ENCODE measurements at places on chromosomes 3 and 15.

DNA sequence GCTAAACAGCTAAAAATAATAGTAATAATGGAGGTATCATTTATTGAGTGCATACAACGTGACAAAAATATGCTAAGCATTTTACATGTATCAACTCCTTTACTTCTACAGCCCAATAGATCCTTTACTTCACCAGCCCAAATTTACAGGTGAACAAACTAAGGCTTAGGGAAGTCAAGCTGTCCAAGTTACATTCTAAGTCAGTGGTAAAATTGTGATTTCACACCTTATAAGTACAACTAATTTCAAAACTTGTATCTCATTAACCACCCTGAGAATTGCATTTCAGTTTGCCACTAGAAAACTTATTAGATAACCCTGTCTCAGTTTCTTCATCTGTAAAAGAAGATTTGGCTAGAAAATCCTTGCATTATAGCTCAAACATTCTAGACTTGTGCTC is 10.7 kb downstream of the SLC33A1 start:
- DNase-seq: no peak

GRCh38 chr3:112653209-112653871 is 12.4 kb upstream of the CCDC80 start:
- no peak for DNase-seq

GRCh38 chr3:48504051-48504946 is at the start of gene SHISA5:
Gene SHISA5, minus strand, starts transcription at chr3:48504174. Its CDS starts 80 bp downstream, at chr3:48504094.
- DNase-seq: peak; percentile 82

DNA sequence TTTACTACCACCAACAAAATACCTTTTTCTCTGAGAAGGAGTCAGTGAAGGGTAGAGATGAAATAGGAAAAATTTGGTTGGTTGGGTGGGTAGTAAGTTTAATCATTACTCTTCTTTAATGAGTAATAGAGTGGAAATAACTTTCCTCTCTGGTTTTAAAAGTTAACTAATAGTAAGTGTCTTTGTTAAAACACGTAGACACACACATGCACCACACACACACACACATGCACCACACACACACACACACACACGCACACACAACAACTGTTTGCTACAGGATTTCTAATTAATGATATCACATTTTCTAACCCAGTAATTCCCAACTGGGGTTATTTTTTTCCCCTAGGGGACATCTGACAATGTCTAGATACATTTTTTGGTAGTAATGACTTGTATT is 84.1 kb downstream of the CHL1 start:
- DNase-seq: no peak

GRCh38 chr3:44058868-44059203 is 182.8 kb upstream of the TOPAZ1 start:
- no peak for DNase-seq

GRCh38 chr15:87965304-87965703 is 291.2 kb downstream of the NTRK3 start:
- DNase-seq: no peak

DNA sequence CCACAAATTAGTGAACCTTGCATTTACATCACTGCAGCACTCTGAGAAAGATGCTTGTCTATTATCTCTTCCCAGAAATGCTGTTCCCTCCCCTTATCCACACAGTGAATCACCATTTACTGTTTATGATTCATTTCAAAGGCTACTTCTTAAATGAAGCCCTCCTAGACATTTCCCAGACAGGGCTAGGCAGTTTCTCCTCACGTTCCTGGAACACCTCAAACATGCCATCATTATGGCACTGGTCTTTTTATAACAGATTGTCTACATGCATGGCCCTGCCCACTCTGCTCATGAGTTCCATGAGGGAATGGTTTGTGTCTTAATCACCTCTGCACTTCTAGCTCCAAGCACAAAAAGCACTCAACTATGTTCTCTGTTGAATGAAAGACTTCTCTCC is 32.2 kb upstream of the TM2D3 start:
- DNase-seq: no peak

GRCh38 chr3:194866236-194866635 is 180.6 kb downstream of the FAM43A start:
- DNase-seq: no peak

DNA sequence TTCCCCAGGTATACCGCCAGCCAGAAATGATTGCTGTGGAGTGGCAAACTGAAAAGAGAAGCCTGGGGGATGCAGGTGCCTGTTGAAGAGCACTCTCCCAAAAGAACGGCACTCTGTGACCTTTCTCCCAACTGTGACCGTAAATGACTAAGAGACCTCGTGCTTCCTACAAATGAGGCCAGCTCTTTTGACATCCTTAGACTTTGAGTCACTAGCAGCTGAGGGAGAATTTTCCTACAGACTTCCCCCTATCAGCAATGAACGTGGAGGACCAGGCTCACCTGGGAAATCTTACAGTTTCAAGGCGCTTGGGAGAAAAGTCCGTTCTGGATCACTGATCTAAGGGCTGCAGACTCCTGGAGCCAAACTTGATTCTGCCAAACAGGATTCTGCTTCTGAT is 8.6 kb downstream of the AQP9 start:
- no peak for DNase-seq

DNA sequence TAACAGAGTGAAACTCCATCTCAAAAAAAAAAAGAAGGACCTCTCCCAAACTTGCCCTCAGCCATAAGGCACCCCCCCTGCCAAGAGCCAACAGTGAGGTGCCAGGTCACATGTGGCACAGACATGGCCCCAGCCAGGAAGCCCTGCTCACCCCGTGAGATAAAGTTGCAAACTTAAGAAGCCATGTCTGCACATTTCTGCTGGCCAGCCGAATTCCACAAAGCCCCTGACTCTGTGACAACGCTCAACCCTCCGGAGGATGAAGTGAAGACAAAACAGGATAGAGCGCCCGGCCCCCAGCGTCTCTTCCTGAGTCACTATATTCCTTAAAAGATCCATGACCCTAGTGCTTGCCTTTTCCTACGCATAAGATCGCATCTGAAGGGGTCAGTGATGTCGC is 188.1 kb downstream of the XXYLT1 start:
- DNase-seq: no peak

DNA sequence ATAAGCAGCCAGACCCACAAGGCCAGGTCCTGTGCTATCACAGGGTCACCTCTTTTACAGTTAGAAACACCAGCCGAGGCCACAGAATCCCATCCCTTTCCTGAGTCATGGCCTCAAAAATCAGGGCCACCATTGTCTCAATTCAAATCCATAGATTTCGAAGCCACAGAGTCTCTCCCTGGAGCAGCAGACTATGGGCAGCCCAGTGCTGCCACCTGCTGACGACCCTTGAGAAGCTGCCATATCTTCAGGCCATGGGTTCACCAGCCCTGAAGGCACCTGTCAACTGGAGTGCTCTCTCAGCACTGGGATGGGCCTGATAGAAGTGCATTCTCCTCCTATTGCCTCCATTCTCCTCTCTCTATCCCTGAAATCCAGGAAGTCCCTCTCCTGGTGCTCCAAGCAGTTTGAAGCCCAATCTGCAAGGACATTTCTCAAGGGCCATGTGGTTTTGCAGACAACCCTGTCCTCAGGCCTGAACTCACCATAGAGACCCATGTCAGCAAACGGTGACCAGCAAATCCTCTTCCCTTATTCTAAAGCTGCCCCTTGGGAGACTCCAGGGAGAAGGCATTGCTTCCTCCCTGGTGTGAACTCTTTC is 39.6 kb downstream of the TGM4 start:
- DNase-seq: peak; percentile 81

GRCh38 chr3:195736866-195737490 is 16.2 kb downstream of the MUC20 start:
- DNase-seq: no peak

DNA sequence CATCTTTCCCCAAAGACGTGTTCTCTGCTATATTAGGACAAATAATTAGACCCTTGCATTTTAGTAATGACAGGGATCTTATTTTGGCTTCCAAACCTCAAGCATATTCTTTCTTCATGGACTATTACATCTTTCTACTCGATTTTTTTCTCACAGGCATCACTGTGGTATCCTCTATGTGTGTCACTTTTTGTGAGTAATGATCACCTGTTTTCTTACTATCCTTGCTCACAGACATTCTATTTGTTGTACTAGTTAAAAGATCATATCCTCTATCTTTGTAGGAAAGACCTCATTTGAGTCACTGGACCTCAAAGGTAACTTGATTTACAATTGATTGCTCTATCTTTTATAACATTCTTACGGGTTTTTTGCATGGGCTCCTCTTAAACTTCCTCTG is 6.8 kb downstream of the C3orf80 start:
- no peak for DNase-seq

GRCh38 chr15:77130315-77130930 is 59.5 kb upstream of the TSPAN3 start:
- DNase-seq: no peak

DNA sequence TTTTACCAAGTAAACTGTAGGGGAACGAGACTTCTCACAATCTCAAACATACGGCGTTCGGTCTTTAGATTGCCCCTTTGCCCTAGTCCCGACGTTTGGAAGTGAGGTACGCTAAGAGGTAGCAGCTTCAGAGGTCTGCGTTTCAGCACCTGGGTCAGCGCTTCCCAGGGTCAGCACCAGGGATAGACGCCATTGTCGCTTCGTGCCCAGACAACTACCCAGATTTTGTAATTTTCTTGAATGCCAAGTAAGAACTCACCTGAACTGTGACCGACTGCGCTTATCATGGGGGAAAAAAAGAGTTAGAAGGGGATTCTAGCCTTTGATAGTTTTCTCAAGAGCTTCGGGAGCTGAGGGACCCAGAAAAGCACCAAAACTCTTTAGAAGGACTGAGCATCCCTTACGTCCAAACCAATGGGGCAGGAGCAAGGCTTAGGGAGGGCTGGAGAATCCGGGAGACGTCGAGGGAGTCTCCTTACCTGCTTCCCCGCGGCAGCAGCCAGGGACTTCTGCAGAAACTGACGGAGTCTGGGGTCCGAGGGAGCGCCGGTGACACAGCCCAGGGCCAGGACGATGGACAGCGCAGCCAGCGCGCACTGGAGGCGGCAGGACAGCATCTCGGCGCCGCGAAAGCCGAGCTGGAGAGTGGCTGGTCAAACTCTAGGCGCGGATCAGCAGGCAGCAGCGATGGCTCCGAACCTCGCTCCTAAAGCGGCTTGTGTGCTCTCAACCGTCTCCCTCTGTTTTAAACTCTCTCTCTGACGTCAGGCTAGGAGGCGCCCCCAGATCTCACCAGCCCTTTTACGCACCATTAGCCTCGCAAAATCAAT is at the start of gene SST:
SST (minus strand) TSS at position 720 of the 830 bp plus-strand sequence; CDS start at position 617, 103 bp downstream.
- DNase-seq: no peak

DNA sequence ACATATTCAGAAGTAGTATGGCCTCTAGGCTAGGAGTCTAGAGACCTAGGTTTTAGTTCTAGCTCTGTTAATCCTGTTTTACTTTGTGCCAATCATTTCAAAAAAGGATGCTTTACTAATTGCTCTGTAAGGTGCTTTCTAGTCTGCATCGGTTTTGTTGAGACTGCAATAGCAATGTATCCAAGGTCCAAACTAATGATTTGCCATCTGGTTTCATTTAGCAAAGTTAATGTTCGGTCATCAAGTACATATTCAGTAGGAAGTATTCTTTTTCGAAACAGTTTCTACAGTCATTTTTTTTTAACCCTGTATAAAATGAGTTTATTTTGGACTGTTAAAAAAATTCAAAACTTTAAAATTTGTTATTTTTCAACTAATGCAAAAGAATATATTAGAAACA is 2.0 kb upstream of the GALK2 start:
- DNase-seq: no peak

DNA sequence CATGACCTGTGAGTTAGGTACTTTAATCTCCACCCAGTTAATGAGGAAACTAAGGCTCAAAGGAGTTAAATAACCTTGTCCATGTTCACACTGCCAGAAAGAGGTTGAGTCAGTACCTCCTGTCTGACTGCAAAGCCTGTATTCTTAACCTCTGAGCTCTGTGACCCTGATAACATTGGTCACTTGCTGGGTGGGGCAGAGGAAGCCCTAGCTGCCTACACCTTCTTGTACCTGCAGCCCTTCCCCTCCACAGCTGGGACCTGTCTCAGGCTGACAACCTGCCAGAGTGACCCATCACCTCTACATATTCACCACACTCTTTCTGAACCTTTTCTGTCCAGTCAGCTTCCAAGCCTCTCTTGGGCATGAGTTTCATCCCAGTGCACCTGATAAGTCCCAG is 106.1 kb upstream of the HES1 start:
- no peak for DNase-seq

DNA sequence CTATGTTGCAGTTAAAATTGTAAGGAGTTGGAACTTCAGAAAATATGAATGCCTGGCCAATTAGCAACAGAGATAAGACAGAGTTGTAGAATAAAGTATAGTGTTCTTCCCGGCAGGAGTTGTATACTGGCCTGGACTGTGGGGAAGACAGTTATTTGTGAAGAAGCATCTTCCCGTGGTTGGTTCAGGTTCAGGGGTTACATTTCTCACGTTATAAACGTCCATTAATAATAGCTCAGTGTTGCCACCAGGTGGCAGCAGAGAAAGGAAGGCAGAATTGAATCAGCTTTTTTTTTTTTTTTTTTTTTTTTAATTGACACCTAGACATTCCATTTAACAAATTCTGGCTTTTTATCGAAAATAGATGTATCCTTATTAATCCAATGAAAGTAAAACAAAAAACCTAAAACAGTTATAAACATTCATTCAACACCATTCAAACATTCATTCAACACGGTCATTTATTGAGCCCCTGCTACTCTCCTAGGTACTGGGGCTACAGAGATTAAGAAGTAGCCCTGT is 66.4 kb upstream of the NR2E3 start:
- peak; percentile 71 for DNase-seq

DNA sequence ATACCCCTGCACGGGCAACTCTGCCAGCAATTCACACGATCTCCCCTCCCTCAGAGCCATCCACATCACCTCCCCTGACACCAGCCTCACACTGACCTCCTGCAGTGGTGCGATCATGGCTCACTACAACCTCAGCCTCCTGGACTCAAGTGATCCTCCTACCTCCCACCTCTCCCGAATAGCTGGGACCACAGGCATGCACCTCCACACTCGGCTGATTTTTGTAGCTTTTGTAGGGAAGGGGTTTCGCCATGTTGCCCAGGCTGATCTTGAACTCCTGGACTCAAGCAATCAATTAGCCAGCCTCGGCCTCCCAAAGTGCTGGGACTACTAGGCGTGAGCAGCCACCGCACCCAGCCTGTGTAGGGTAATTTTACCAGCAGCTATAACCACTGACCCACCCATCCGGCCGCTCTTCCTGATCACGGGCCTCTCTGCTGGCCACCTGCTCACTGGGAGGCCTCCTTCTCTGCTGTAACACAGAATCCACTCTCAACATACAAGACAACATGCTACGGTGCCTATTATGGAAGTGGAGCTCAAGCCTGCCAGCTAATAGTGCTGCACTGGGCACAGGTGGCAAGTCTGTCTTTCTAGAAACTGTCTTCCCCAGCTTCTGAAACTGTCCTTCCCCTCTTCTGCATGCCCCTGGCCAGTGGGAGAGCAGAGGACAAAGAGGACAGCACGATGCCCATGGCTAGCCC is 4.6 kb downstream of the GP9 start:
- no peak for DNase-seq

DNA sequence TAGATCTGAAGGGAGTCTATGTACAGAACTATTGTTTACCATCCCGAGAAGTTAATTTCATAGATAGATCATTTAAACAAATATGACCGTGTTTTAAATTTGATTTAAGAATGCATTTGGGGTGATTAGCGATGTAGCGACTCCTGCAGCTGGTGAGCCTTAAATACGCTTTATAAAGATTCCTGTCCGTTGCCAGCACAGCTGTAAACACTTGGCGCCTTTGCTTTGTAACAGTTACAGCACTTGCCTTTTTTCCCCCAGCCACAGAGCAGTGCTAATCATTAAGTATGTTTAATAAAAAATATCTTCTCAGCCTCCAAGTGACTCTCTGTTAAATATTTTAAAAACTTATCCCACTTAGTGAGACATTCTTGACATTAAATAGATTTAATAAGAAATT is 333.8 kb downstream of the FEZF2 start:
- no peak for DNase-seq

All from GM13976 (cell line).